ENCODE measurements at places on chromosomes 12 and 14.

- no peak for DNase-seq
These were observed 15.3 kb downstream of the RPS6KL1 start for GRCh38 chr14:74907744-74908143.

- no peak for DNase-seq
These were observed 11.9 kb upstream of the KLRB1 start for GRCh38 chr12:9619411-9620179.

DNA sequence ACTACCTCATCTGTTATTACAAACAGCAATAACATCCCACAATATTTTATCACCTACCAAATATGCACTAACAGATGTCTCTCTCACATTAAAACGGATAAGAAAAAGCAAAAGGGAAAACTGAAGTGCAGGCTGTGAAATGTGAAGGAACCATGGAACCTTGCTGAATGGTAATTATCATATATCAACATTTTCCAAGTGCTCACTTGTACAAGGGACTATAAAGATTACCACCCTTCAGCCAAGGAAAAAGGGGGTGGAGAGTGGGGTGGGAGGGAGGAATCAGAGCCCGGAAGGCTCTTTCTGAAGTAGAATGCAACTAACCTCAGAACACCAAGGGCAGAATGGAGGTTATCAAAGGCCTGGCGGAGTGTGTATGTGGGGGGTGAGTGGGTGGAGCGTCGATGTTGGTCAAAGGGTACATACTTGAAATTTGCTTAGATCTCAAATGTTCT, 1.2 kb downstream of the SNX6 start:
- DNase-seq = no peak

DNA sequence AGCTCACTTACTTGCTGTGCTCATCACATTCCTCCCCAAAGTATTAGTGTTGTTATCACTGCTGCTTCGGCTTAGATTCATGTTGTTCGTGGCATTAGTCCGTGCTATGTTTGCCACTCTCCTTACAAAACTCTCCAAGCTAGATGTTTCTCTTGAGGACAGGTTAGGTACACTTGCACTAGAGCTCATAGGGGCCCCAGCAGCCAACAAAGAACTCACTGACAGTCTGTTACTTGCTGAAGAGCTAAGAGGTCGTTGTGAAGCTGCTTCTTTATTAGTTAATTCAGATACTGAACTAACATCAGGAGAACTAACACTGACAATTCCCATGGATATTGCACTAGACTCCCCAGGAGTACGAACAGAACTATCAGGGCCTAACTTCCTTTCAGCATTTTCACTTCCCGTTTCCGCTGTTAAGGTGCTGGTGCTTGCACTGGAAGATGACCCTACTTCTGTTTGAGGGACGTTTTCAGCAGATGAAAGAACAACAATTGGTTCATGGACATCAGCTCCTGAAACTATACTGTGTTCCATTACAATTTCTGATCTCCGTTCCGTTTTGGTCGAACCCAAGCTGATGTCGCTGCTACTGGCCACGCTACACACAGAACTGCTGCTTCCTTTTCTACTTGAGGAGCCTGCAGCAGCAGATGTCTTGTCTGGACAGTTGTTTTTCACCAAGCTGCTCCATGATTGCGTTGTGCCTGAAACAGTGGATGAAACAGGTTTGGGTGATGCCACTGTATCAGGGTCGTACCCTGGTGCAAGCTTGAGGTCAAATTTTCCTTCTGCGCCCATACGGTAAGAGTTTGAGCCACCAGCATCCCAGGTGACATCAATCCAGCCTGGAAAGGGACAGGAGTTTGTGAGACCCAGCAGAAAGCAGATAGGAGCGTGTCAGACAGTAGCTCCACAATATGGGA, 78.7 kb downstream of the HECTD1 start:
- no peak for DNase-seq

- no peak for DNase-seq
These were observed 473.1 kb downstream of the EGLN3 start for GRCh38 chr14:33477797-33478196.

DNA sequence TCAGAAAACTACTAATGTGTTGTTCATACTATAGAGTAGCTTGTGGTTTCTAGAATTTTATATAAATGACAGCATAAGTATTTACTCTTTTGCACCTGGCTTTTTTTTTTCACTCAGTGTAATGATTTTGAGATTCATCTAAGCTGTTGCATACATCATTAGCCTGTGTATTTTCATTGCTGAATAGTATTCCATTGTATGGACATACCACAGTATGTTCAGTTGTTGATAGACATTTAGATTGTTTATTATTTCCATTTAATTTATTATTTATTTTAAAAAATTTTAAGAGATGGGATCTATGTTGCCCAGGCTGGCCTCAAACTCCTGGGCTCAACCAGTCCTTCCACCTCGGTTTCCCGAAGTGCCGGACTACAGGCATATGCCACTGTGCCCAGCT, 80.0 kb downstream of the IFT43 start:
- no peak for DNase-seq

GRCh38 chr12:105334582-105334981, 4.1 kb downstream of the C12orf75 start:
- DNase-seq = no peak

DNA sequence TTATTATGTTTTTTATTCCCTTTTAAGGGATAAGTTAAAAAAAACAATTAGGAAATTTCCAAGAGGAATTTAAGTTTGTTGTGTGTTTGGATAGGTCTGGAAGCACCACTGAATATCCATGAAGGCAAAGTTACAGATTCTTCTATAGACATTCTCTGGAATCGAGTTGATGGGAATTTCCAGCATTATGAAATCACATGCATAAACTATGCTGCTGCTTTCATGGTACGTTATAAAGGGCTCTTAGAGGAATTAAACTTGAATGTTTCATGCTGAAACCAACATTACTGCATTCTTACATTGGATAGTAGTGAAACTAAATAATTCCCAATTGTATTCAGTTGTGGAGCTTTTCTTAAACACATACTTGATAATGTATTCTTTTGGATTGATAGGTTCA, 21.5 kb upstream of the PTPRQ start:
- DNase-seq = peak; percentile 3

GRCh38 chr14:102629011-102629444, 36.6 kb downstream of the RCOR1 start:
- no peak for DNase-seq

DNA sequence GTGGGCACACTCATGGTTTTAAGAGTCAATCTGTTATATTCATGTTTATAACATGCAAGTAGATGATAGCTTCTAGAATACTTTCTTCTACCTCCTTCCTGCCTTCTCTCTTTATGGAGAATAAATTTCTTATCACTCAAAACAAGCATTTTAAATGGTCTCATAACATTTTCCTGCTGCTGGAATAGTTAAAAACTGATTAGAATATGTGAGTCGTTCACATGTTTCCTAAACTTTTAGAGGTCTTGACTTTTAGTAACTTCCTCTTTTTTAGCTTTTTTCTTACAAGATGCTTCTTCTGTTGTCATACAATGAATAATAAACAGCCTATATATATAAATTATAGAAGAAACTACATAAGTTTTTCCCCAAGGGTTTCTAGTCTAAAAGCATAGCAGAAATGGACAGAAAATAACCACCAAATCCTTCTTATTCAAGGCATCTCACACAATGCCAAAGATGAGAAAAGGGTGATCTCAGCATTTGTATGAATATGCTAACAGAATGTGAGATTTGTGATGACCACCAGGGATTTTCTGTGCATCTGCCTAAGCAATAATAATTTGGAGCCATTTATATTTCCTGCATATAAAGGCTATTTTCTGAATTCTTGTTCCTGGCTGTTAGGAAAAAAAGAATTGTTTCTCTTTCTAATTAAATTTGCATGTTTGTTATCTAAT, 127.8 kb downstream of the DAAM1 start:
- no peak for DNase-seq

GRCh38 chr12:26271889-26272492, 76.6 kb downstream of the SSPN start:
- no peak for DNase-seq

GRCh38 chr12:16530268-16530850, 75.6 kb downstream of the LMO3 start:
- no peak for DNase-seq

DNA sequence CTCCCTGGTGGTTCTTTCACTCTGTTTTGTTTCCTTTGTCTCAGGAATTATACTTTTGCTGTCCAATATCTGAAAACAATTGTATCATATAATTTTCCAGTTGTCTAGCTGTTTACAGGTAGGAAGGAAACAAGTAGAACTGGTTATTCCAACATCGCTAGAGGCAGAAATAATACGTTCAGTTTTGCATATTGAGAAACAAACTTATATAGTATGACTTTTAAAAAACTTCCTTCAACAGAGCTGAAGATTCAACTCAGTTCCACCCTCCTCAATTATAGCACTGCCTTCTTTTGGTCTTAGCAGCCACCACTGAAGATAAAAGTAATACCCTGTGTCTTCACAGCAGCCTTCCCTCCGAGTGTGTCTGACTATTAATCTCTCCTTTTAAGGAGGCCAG, 214.3 kb downstream of the EFCAB11 start:
- DNase-seq = no peak

GRCh38 chr14:73744874-73745529, 30.8 kb upstream of the PNMA1 start:
- no peak for DNase-seq

- DNase-seq = no peak
These were observed at the start of gene VTI1B for GRCh38 chr14:67674480-67675218. Gene VTI1B, minus strand, starts transcription at chr14:67674632. Its CDS starts 143 bp downstream, at chr14:67674489.

DNA sequence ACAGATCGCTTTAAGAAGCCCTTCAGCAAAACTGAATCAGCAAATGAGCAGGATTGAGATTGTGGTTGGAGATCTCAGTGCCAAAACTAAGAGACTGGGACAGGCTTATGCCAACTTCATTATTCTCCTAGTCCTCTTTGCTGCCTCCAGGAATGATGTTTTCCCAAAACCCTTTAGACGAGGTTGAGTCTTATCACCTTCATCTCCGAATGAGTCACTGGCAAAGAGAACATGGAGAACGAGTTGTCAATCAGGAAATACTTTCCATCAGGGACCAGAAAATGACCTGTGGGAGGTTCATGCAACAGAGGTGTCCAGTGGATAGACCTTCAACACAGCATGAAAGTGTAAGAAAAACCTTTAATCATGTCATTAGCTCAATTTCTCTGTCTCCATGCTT, 461.5 kb downstream of the RMST start:
- no peak for DNase-seq

- DNase-seq = no peak
These were observed 1.2 kb downstream of the CDKL1 start for GRCh38 chr14:50395448-50395847.

- no peak for DNase-seq
These were observed 18.6 kb downstream of the APOBEC1 start for GRCh38 chr12:7647071-7647470.

DNA sequence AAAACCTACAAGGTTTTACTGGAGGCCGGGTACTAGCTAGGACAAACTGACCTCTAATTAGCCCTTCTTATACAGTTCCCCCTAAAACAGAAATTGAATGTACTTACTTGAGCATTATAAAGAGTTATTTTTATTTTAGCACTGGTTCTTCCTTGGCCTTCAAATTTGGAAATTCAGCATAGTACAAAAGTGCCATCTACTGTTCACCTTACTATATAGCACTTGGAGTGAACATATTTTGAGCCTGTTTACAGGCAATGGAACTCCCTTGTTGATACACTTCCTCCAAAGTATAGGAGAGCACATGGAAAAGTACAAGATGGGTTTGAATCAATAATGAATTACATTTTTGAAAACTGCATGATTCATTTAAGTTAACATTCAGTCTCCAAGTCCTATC, 3.9 kb upstream of the POC1B start:
- DNase-seq = no peak

- DNase-seq = no peak
These were observed 780 bp downstream of the SERPINA4 start for GRCh38 chr14:94562022-94562421.

GRCh38 chr12:9240776-9241175, 32.6 kb upstream of the PZP start:
- DNase-seq = no peak

DNA sequence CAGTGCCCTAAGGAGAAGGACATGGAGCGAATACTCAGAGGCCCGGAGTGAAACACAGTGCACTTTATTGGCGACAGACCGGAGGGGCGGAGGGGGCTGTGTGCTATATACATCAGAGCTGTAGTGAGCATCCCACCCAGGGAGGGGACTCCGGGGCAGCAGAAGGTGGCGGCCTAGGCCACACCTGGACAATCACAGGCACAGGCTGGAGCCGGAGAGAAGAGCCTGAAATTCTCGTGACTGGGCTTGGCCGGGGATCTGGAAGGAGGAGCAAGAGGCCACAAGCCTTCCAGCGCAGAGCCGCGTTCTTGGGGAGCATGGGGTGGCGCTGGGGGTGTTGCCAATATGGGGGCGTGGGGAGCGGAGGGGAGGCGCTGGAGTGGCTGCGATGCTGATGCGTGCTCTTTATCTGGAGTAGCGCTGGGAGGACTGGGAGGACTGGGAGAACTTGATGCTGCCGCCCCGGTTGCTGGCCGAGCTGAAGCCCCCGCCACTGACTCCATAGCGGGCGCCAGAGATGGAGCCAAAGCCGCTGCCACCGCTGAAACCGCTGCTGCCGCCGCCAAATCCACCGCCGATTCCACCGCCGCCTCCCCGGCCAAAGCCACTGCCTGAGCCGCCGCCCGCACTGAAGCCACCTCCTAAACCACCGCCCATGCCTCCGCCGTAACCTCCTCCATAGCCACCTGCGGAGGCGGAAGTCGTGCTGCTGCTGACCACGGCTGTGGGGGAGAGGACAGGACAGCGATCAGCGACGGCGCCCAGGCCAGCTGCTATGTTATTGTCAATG, 6.1 kb downstream of the KRT3 start:
- DNase-seq = no peak

GRCh38 chr12:73589220-73589619, 948.4 kb upstream of the ATXN7L3B start:
- DNase-seq = no peak

DNA sequence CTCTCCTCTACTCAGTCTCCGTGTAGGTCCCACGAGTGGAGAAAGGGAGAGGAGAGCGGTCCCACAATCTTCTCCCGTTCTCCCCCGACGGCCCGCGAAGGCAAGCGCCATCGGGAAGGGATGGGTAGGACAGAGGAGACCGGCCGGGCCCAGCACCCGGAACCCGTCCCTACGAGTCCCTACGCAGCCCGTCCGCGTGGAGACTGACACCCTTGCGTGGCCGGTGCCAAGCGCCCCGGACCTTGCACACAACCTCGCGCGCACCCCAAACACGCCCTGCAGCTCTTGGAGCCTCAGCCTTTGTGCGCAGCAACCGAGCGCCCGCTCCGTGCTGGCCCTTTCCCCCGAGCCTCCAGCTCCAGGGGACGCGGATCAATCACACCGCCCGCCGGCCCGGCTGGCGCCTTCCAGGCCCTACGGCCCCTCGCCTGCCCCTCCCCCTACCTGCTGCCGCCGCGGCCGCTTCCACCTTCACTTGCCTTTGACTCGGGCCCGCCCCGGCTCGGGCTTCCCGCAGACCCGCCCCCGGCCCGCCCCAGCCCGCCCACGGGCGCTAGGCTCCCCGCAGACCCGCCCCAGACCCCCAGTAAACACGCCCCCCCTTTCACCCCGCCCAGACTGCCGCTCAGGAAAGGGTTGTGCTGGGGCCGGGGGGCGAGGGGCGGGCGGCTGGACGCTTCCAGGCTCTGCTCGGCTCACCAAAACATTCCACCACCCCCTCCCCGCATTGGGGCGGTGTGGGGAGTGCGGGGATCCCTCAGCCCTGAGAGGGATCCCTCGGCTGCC, at the start of gene NDRG2:
TSS of gene NDRG2 (minus strand) at position 477 of the 786 bp plus-strand sequence. CDS start 1,746 bp downstream, outside the sequence.
- no peak for DNase-seq
